ENCODE measurements at places on chromosomes 3 and 15.

DNA sequence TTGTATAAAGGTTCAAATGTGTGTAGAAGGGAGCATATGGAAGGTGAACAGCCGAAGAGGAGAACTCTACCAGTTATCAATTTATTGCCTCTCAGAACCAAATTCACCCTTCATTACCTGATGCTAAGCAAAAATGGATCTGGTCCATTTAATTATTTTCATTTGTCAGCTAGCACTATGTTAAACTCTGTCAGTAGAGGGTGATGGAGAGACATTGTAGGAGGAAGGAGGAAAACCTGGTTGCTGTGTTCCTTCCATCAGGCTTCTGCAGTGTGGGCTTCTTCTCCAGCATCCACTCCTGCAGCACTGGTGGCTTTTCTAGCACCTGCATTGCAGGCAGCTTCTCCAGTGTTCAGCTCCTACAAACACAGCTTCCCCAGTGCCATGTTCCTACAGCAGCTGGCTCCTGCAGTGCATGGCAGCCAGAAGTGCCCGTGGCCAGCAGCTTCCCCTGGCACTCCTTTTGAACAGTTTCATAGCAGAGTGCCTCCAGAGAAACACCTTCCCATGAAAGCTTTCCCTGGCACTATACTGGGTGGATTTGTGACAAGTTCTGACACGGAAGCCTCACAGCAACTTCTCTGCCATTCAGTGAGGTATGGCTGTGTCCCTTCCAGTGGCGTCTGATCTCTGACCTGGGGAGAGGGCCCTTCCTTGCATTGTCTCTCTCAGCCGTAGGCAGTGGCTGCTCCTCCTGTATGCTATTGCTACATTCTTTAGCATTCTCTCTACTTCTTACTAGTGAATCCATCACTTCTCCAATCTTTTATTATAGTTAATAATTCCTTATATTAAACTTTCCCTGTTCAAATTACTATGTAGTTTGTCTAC is 14.6 kb upstream of the IL17RD start:
- DNase-seq: no peak

DNA sequence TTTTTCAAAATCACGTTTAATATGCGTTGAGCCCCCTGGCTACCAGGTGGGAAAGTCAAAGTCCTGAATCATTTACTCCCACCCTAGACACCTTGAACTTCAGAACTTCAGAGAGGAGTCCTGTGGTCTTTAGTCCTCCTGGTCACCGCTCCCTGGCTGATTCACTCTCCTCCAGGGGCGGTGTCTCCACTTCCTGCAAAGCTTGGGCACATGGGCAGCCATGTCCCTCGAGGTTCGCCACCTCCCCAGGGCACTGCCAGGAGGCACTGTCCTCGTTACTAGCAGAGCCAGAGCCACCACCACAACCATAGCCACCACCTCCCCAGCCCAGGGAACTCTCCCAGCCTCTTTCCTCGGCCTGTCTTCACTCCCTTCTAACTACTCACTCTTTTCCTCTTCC is 31.0 kb downstream of the LOXL1 start:
- no peak for DNase-seq

DNA sequence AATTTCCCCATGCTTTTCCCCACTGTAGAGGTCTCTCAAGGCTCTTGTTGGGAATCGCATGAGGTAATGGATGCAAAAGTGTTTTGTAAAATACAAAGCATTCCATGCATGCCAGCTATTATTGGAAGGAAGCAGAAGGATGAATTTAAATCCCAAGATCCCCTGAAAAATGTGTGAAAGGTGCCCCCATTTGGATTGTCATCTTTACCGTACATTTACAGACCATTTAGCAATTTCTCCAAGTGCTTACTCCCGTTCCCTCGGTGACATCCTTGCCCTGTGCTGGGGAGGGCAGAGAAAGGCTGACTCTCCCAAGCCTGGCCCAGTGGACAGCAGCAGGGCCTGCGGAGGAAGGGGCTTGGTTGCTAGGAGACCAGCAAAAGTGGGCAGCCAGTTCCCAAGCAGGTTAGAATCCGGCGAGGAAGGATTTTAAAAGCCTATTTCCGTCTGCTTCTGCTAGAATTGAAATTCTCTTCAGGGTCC is 31.1 kb upstream of the NEO1 start:
- DNase-seq: no peak

DNA sequence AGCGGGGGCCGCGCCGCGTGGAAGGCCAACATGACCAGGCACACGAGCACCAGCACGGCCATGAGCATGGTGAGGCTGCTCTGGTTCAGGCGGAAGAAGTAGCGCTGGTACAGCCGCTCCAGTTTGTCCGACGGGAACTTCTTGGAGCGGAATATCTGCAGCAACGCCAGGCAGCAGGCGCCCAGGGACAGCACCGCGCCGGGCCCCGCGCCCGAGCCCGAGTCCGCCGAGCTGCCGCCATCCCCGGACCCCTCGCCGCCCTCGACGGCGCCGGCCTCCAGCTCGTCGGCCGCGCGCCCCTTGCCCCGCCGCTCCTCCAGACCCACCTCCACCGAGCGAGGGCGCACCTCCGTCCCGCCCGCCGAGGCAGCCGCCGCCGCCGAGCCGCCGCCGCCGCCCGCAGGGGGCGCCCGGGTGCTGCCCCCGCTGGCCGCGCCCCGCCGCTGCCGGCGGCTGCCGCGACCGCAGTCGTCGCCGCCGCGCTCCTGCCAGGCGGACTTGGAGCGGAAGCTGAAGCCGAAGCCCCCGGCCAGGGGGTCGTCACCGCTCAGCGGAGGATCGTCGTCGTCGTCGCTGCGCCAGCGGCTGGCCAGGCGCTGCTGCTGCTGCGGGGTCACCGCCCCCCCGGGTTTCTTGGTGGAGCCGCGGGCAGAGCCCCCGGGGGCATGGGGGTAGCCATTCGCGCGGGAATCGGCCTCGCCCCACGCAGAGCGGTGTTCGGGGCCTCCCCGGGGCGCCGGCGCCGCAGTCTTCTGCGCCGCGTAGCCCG is 957 bp downstream of the ADCY5 start:
- DNase-seq: no peak

DNA sequence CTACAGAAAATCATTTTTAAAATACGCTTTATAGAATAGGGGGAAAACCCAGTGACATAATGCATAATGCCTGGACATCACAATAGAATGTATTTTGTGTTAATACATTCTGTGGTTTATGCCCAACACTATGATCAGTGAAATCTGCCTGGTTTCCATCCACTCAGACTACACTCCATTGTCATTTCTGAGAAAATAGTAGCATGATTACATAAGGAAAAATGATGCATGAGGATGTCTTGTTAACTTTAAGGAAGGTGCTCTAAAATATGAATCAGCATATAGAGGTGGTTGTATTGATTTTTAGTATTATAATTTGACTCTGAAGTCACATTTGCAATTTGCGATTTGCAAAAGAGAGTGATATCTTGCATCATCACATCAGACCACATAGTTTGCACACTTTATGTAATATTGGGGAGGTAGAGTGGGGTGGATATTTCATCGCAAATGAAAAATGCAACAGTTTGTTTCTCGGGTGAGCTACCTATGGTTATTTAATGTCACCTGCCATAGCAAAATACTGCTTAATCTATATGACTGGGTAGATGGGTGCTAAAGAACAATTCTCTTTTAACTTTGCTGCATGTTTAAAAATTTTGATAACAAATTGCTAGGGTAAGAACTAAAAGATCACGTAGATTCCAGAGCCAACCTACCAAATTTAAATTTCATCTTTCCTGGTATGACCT is 403.9 kb downstream of the IL5RA start:
- DNase-seq: no peak

- DNase-seq: no peak
Measured at GRCh38 chr15:33234020-33234461, 39.5 kb upstream of the FMN1 start.

DNA sequence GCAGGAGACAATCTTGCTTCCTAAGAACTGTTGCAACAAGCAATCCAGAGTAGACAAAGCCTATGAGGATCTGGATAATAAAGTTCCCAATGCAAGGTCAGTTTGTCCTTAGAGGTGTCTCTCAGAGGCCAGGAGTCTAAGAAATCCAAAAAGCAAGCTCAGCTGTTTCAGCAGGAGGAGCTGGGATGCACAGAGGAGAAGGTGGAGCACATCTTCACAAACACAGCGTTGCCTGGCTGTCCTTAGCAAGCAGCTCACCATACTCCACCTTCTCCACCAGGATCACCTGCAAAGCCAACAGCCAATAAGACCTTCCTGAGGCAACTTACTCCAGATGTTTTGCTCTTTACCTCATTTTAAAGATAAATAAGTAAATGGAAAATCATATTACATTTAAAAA is 365 bp downstream of the ZBED2 start:
- no peak for DNase-seq

DNA sequence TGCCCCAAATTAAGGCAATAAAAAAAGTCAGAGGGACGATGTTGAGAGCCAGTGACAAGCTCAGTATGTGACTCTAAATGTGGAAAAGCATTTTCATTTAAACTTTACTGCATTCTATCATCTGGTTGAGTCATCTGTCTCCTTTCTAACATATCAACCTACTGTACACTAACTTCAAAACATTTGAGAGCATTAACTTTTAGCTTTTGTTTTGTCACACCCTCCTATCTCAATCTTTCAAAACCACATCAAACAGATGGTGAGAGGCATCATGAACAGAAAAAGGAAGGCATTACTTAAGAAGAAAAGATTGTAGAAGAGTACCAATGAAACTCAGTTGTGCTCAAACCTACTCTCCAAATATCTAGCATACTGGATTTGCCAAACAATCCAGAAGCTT is 4.8 kb downstream of the LRRC58 start:
- no peak for DNase-seq

- no peak for DNase-seq
Measured at GRCh38 chr3:131233900-131234668, 147.5 kb upstream of the NUDT16 start.

DNA sequence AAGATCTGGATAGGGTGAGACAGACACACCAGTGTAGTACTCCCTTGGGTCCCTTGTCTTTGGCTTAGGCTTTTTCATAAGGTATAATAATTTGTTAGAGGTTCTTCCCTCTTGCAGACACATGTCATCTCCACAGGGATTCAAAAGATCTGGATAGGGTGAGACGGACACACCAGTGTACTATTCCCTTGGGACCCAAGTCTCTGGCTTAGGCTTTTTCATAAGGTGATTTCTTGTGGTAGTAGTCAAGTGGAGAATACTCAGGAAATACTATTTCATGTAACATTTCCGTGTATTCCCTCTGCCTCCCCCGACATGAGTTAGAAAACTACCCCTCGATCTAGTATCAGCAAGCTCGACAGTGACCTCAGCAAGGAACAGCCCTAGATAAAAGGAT is 954 bp upstream of the MAPKBP1 start:
- DNase-seq: no peak

DNA sequence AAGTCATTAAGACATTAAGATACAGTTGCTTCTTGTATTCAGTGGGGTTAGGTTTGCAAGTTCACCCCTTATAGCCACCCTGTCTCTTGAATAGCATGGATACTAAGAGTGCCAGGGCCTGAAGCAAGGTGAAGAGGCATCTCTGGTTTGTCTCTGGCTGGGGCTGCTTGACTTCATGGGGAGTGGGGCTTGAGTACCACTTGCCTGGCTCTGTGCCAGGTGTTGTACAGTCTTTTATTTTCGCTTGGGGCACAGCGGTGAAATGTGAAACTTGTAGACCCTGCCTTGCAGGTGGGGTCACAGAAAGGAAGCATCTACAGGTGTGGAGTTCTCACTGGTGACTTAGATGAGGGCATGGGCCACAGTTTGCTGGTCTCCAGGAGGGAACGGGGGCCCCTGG is 152.1 kb downstream of the PDE8A start:
- no peak for DNase-seq

Data from left cardiac atrium (tissue), 4 donors.